Activated T-helper 2 cell treated with anti-CD3 and anti-CD28 coated beads, Interferon-gamma antibody, Interleukin-2, Interleukin-4, amounts not matched to agents 10 μg/mL and 5 μg/mL and 100 μg/mL, durations not matched to agents 14 hours and 24 hours and 36 hours (primary cell): ENCODE measurements at places on chromosomes 13 and 19. TPM values are rescaled to one million over a fixed set of nuclear protein-coding genes. Genes with fewer than 3 reads are reported as not detected.

DNA sequence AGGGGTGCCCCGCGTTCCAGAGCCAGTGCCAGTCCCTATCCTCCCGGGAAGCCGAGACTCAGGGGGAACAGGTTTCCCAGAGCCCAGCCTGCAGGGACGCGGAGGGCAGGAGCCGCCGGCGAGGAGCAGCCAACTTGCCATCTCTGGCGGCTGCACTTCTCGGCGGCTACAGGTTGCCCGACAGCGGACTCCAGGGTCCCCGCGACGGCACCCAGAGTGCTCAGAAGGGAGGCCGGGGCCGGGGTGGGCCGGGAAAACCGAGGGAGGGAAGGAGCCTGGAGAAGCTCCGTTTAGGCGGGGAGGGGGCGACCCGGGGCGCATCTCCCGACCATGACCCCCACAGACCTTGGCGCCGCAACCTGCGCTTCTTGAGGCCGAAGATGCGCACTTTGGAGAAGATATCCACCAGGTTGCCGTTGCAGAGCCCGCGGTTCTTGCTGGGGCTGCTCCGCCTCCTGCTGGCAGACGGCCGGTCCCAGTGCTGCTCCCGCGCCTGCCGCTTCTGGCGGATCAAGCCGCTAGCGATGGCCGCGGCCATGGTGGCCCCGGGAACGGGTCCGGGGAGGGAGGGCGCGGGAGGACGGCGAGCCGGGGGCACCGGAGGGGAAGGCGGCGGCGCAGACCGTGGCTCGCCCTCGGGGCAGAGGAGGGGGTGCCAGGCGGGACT is 463.8 kb downstream of the ITGBL1 start:
- H3K27ac ChIP-seq = no peak overlapping the region
- H3K4me1 ChIP-seq = no peaks in the 10 kb centered on the region
- no peaks in the 10 kb centered on the region for H3K36me3 ChIP-seq

DNA sequence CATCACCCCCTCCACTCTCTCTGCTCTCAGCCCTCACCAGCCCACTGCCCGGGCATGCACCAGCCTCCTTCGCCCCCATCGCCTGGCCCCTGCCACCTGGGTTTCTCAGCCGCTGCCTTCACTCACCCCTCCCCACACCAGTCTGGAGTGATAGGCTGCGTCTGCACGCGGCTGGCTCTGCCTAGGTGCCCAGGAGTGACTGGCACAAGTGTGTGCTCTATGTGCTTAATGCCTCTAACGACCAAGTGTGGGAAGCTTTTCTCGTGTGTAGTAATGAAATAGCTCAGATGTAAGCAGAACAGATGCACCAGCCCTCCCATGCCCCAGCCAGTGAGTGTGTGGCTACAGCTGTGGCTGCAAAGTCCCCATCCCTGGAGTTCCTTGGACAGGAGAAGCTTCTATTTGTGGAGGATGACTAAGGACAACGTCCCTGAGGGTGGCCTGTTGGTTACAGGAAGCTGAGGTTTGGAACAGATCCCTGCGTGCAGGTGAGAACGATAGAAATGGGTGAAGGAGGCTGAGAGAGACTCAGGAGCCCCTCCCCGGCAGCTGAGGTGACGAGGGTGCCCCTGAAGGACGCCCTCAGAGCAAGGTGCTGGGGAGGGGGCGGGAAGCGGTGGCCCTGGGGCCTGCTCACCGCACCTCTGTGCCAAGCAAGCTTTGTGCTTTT is 35.6 kb downstream of the ATP11A start:
- no peaks in the 10 kb centered on the region for H3K27me3 ChIP-seq
- H3K27ac ChIP-seq = peak overlapping the region; percentile 55
- peaks cover 15% of the 10 kb centered on the region for H3K4me1 ChIP-seq
- H3K36me3 ChIP-seq = peaks cover 3% of the 10 kb centered on the region
- DNase-seq = no peak

- H3K27ac ChIP-seq = no peak overlapping the region
- H3K36me3 ChIP-seq = no peaks in the 10 kb centered on the region
- H3K27me3 ChIP-seq = peaks cover 17% of the 10 kb centered on the region
- peaks cover 2% of the 10 kb centered on the region for H3K4me1 ChIP-seq
- H3K4me3 ChIP-seq = no peak overlapping the region
Observed at GRCh38 chr13:25819856-25820530, 231.8 kb downstream of the SHISA2 start.

Gene DAZAP1
- total RNA-seq = 282 and 290 TPM in 2 replicates

DNA sequence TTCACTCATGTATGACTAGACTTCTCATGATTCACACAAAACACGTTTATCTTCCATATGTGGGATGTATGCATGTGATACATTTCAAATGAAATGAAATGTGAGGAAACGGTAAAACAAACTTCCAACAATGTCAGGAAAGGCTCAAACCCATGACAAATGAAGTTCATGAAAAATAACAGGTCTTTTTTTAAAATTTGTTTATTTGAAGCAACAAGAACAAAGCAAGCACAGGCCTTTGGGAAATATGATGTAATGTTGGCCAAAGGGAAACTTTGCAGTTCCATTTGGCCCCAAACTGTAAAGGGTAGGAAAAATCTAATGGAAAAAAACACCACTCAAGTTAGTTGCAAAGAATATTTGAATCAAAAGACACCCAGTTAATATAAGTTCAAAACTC is 463.8 kb upstream of the ARGLU1 start:
- H3K27ac ChIP-seq = no peak overlapping the region
- DNase-seq = no peak
- no peaks in the 10 kb centered on the region for H3K27me3 ChIP-seq
- H3K4me3 ChIP-seq = no peak overlapping the region

- peaks cover 3% of the 10 kb centered on the region for H3K36me3 ChIP-seq
- no peak overlapping the region for H3K27ac ChIP-seq
- H3K4me3 ChIP-seq = no peak overlapping the region
Observed at GRCh38 chr19:2711172-2711874, 8.8 kb upstream of the GNG7 start.

GRCh38 chr13:30159446-30159839 is 147.9 kb downstream of the KATNAL1 start:
- peaks cover 40% of the 10 kb centered on the region for H3K4me1 ChIP-seq
- no peak for DNase-seq
- no peaks in the 10 kb centered on the region for H3K36me3 ChIP-seq
- no peak overlapping the region for H3K4me3 ChIP-seq

- H3K4me1 ChIP-seq = peaks cover 9% of the 10 kb centered on the region
- H3K27ac ChIP-seq = no peak overlapping the region
- H3K4me3 ChIP-seq = no peak overlapping the region
- no peaks in the 10 kb centered on the region for H3K27me3 ChIP-seq
- no peaks in the 10 kb centered on the region for H3K36me3 ChIP-seq
- DNase-seq = no peak
Observed at GRCh38 chr13:39870197-39870747, 214.8 kb downstream of the COG6 start.

GRCh38 chr13:75533861-75534260 is 3.8 kb downstream of the COMMD6 start:
- no peak overlapping the region for H3K4me3 ChIP-seq
- DNase-seq = no peak
- peaks cover 58% of the 10 kb centered on the region for H3K36me3 ChIP-seq
- H3K27ac ChIP-seq = no peak overlapping the region

GRCh38 chr19:58536852-58537798 is 6.7 kb upstream of the TRIM28 start:
- peaks cover 20% of the 10 kb centered on the region for H3K27me3 ChIP-seq
- H3K27ac ChIP-seq = no peak overlapping the region
- H3K4me1 ChIP-seq = peaks cover 5% of the 10 kb centered on the region
- DNase-seq = no peak

Gene PTPRH
- not detected in 2 replicates for total RNA-seq

Gene RCBTB2
- total RNA-seq = 2.7 and 3.4 TPM in 2 replicates

GRCh38 chr13:96075953-96076543 is 13.9 kb upstream of the HS6ST3 start:
- no peaks in the 10 kb centered on the region for H3K27me3 ChIP-seq
- no peak overlapping the region for H3K4me3 ChIP-seq
- H3K4me1 ChIP-seq = no peaks in the 10 kb centered on the region
- no peak for DNase-seq
- H3K36me3 ChIP-seq = no peaks in the 10 kb centered on the region

- no peaks in the 10 kb centered on the region for H3K27me3 ChIP-seq
- no peak overlapping the region for H3K27ac ChIP-seq
- H3K4me1 ChIP-seq = peaks cover 18% of the 10 kb centered on the region
- DNase-seq = no peak
Observed at GRCh38 chr13:23847497-23847896, 41.7 kb downstream of the MIPEP start.

DNA sequence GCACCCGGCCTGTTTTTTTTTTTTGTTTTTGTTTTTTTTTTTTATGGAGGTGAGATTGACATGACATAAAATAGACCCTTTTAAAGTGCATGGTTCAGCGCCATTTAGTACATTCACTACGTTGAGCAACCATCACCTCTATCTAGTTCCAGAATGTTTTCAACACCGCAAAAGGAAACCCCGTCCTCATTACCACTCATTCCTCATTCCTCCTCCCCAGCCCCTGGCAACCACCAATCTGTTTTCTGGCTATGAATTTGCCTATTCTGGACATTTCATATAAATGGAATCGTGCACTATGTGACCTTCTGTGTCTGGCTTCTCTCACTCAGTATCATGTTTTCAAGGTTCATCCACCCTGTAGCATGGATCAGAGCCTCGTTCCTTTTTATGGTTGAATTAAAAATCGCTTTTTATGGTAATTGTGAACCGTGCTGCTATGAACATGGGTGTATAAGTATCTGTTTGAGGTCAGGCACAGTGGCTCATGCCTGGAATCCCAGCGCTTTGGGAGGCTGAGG is 9.9 kb upstream of the ADGRE5 start:
- DNase-seq = no peak
- no peaks in the 10 kb centered on the region for H3K36me3 ChIP-seq

Gene MAMSTR
- 1.2 and 1.3 TPM in 2 replicates for total RNA-seq

Gene URAD
- total RNA-seq = not detected in 2 replicates

Gene TUBA3C
- not detected in 2 replicates for total RNA-seq

- H3K36me3 ChIP-seq = peaks cover 37% of the 10 kb centered on the region
- no peak overlapping the region for H3K4me3 ChIP-seq
- no peak for DNase-seq
- H3K27me3 ChIP-seq = no peaks in the 10 kb centered on the region
Observed at GRCh38 chr13:94617389-94618000, 15.8 kb downstream of the GPR180 start.

DNA sequence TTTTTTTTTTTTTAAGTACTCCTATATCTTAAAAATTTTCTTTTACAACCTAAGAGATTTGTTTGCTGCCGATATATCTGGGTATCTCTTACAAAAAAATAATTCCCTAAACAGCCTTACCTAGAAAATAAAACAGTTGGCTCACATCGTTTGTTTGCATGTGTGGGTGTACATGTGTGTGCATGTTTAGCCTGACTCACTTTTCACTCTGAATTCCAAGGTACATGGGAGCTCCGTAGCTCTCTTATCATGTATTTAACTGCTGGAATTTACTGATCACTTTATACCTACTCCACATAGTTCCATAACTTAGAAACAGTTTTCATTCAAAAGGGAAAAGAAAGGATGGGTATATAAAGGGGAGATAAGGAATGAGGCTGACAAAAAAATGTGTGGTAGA is 616.5 kb downstream of the GPC6 start:
- H3K27ac ChIP-seq = no peak overlapping the region
- DNase-seq = no peak
- H3K4me3 ChIP-seq = no peak overlapping the region
- H3K36me3 ChIP-seq = no peaks in the 10 kb centered on the region
- H3K27me3 ChIP-seq = no peaks in the 10 kb centered on the region

Gene KLK4
- total RNA-seq = not detected in 2 replicates

- peaks cover 41% of the 10 kb centered on the region for H3K36me3 ChIP-seq
- H3K27ac ChIP-seq = no peak overlapping the region
- no peaks in the 10 kb centered on the region for H3K27me3 ChIP-seq
- no peak for DNase-seq
- H3K4me3 ChIP-seq = no peak overlapping the region
Observed at GRCh38 chr13:43081866-43082265, 58.5 kb downstream of the DNAJC15 start.

DNA sequence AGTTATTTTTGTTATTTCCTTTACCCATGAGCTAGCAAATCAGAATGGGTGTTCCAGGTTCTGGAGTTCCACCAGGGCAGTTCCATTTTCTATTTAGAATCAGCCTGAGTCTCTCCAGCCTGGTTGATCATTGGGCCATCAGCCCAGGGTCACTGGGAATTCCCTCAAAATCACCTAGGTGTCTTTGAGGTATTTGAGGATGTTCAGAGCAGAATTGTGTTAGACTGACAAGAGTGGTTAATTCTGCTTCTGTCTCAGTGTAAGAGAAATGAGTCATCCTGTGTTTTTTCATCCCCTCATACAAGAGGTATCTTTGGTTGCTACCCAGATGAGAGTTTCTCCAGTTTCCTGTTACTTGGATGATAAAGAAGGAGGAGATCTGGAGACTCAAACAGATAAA is 11.7 kb downstream of the ZNF66 start:
- no peak for DNase-seq
- no peaks in the 10 kb centered on the region for H3K27me3 ChIP-seq
- H3K36me3 ChIP-seq = peaks cover 84% of the 10 kb centered on the region
- no peak overlapping the region for H3K27ac ChIP-seq

Gene NLRP5
- total RNA-seq = not detected in 2 replicates

GRCh38 chr13:39655041-39655568 is 357 bp upstream of the COG6 start:
- peaks cover 5% of the 10 kb centered on the region for H3K27me3 ChIP-seq
- peak overlapping the region; percentile 92 for H3K4me3 ChIP-seq
- peaks cover 13% of the 10 kb centered on the region for H3K36me3 ChIP-seq

DNA sequence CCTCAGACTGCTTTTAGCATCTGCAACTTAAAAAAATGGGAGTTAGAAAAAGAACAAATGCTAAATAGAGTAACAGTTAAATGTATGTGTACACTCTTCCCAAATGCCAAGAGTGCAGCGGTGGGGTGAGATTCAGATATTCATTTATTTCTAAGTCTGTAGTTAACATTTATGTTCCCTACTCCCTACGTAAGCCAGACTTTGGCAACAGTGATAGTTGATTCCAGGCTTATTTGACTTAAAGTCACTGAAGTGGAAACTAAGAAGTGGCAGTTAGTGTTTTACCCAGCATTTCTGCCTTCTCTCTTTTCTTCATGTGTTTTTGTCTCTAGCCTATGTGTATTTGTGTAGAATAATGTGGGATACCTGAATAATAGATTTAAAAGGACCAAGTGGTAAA is 4.5 kb downstream of the MIR17HG start:
- no peak for DNase-seq
- no peaks in the 10 kb centered on the region for H3K27me3 ChIP-seq
- H3K4me3 ChIP-seq = peak overlapping the region; percentile 17
- peaks cover 78% of the 10 kb centered on the region for H3K36me3 ChIP-seq
- H3K27ac ChIP-seq = no peak overlapping the region

GRCh38 chr13:58843567-58843966 is 1212.0 kb downstream of the PCDH17 start:
- H3K27me3 ChIP-seq = no peaks in the 10 kb centered on the region
- no peak overlapping the region for H3K27ac ChIP-seq
- no peak overlapping the region for H3K4me3 ChIP-seq
- no peaks in the 10 kb centered on the region for H3K36me3 ChIP-seq
- DNase-seq = no peak

Gene CDX2
- not detected in 2 replicates for total RNA-seq

Gene PSG3
- not detected in 2 replicates for total RNA-seq
